ENCODE measurements at places on chromosomes 4 and X.

DNA sequence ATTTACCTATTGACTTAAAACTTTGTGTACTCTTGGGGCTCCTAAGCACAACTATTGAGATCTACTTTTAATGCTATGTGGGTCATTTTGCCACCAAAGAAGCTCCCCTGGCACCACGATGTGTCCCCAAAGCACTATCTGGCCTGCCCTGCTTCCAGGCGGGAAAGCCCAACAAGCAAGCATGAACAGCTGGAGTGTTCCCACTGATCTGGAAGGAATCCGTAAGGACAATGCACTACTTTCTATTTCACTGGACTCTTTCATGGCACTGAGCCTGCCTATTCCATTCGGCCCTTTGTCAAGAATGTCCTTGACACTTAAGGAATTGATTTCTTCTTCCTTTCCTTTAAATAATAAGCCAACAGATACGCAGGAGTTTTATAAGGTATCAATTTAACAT is 38.8 kb downstream of the GRIA3 start:
- no peak for ATAC-seq

DNA sequence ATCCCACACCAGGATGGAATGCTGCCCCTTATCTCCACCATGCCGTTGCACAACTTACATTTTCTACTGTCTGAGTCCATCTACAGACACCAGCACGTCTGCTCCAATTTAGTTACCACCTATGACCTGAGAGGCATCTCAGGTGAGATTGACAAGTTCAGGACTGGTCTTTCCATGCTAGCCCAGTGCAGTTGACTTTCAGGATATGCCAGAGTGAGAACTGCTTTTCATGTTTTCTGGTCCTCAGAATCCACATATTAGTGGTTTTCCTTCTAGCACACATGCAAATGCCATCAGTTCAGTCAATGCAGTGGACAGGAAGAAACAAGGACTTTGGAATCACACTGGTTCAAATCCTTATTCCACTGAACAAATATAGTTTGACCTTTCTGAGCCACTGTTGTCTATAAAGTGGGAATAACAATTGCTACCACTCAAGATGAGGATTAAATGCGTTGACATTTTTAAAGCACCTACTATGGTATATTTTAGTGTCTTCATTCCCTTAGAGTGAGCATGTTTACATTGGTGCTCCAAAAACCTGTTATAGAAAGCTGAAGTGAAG is 38.1 kb upstream of the ANXA3 start:
- no peak for ATAC-seq

GRCh38 chrX:149531599-149531998 is 9.2 kb upstream of the EOLA1 start:
- no peak for ATAC-seq

DNA sequence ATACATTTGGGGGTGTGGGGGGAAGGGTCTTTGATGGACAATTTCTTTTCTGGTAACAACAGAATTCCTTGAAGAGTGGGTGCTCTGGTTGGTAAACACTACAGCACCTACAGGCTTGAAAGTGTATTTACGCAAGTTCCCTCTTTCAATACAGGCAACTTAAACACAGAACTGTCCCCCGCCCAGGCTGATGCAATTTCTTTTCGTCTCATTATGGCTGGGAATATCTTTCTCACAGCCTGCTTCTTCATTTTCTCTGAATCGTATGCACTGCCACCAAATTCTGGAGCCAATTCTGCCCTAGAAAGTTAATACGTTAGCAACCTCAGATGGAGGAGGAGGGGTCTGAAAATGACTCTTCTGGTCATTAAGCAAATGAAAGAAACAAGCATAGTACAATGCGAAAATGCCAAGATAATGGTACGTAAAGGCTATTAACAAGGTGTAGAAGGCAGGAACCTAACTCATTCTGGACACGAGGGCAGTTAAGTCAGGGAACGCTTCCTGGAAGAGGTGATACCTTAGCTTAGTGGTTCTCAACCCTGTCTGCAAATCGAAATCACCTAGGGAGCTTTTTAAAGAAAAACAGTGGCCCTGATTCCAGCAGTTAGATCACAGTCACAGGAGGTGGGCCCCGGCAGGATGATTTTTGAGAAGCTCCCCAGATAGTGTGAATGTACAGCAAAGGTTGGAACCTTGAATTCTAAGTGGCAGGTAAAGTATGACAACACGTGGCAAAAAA is 1.0 kb downstream of the AGA start:
- ATAC-seq: no peak

GRCh38 chr4:86630629-86631028 is 36.5 kb downstream of the PTPN13 start:
- no peak for ATAC-seq

DNA sequence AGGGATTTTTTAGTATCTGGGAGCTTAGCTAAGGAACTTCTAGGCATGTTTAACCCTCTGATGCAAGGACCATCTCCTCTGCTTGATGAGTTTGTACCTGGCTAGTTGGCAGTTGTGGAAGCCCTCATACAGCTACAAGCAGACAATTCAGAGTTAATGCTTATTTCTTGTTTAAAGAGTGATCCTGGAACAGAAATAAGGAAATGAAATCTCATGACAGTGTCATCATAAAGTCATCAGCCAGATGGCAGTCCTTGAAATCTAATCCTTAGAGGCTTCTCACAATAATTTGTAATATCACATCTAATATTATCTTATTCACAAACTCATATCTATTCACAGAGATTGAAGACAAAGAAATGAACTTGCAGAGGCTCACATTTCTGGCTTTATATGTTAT is 581.6 kb upstream of the FTHL17 start:
- ATAC-seq: no peak

GRCh38 chr4:912548-913279 is 19.4 kb downstream of the GAK start:
- ATAC-seq: no peak

DNA sequence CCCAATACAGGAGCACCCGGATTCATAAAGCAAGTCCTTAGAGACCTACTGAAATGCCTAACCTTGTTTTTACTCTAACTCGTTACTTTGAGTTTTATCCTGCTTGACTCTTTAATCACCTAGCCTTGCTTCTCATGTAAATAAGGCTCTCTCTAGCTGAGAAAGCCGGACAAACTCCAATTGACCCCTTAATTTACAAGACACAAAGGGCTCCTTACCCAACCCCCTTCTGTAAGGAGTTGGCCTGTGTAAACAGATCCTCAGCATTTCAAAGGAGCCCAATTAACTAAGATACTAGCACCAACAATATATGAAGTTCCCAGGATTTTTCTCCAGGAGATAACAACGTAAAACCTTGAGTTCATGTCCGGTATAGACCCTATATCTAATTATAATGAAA is 61.7 kb downstream of the CT47B1 start:
- no peak for ATAC-seq

- no peak for ATAC-seq
Observed at GRCh38 chr4:161182913-161183312, 980.9 kb downstream of the FSTL5 start.

GRCh38 chr4:93513851-93514250 is 314.7 kb upstream of the ATOH1 start:
- ATAC-seq: no peak

DNA sequence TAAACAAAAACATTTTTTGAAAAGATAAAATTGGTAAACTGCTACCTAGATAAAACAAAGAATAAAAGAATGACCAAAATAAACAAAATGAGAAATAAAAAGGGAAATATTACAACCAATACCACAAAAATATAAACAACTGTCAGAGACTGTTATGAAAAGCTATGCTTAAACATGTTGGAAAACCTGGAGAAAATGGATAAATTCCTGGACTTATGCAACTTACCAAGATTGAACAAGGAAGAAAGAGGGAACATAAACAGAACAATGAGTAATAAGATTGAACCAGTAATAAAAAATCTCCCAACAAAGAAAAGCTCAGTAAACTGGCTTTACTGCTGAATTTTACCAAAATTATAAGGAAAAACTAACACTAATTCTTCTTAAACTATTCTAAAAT is 518.7 kb downstream of the GRXCR1 start:
- no peak for ATAC-seq

DNA sequence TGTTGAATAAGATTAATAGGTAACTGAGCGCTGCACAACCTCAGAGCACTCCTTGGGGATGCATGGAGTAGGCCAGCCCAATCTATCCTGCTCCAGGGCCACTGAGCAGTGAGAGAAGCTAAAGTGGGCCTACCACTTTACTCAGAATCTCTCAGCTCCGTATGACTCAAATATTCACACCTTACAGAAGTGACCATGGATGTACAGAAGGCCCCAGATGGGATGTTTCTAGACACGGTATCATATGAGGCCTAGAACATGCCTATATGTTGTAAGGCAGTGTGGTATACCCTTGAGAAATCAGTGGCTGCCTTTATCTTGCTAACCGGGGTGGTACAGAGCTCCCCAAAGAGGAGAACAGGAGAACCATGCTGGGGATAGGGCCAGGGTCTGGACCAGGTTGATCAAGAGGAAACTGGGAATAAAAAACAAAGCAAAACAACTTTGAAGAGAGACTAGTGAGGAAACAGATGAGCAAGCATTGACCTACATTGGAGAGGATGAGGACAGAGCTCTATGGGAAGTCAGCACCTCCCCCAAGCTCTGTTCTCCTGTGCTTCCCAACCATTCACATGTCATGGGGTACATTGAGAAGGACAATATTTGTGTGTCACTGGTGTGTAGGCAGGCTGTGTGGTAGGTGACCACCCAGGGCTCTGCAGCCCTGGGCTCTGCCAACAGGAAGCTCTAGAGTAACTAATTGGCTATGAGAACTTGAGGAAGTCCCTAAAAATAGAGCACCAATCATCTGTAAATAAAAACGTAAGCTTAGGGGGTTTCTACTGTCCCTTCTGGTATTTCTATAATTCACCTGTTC is 31.4 kb downstream of the HOPX start:
- no peak for ATAC-seq

DNA sequence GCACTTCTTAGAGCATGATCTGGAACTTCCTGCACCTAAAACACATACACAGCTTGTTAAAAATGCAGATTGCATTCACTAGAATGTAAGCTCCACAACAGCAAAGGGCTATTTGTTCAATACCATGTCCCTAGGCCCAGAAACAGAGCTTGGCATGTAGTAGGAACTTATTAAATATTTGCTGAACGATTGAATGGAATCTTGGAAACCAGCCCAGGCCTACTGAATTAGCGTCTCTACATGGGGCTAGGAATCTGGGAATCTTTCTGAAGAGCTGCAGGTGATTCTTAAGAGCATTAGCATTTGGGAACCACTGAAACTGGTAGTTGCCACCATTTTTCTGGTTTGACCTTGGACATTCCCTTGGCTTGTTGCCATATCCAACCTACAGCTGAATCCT is 234.1 kb downstream of the STIM2 start:
- no peak for ATAC-seq

All from motor neuron (in vitro differentiated cells).